Fibroblast of the aortic adventitia (primary cell): ENCODE measurements at places on chromosomes 11 and 22. TPM values are rescaled to one million over a fixed set of nuclear protein-coding genes. Genes with fewer than 3 reads are reported as not detected.
A peak's percentile ranks its signal among the peaks of the same experiment; 100 is the strongest.

OR4A5 gene
- total RNA-seq: not detected in 2 replicates

MUC2 gene
- total RNA-seq: not detected in 2 replicates

GRCh38 chr11:108891909-108892511 lies 227.1 kb downstream of the DDX10 start:
- no peak for DNase-seq

GRCh38 chr11:126485021-126485792 lies 129.7 kb downstream of the ST3GAL4 start:
- DNase-seq: peak; percentile 25

- DNase-seq: no peak
These were observed 38.2 kb downstream of the SHISA8 start for GRCh38 chr22:41876675-41877074.

DNA sequence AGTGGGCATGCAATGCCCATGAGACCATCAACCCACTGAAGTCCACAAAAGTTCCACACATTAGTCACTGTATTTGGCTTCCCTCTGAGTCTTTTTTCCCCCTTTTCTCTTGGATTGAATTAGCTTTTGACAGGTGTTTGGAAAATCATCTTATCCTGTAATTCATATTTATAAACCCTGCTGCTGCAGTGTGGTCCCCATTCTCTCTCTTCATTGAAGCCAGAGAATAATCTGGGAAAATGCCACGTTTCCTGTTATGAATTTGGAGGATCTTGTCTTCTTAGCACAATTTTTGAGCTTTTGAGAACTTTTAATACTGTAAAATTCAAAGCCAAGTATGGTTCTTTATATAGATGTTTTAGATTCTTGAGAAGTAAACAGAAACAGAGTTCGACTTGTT lies 84.8 kb downstream of the UVRAG start:
- peak; percentile 13 for DNase-seq

- no peak for DNase-seq
These were observed 2.4 kb downstream of the NCR3LG1 start for GRCh38 chr11:17353821-17354600.

GRCh38 chr11:94974178-94974577 lies 669 bp downstream of the KDM4D start:
- peak; percentile 1 for DNase-seq

DNA sequence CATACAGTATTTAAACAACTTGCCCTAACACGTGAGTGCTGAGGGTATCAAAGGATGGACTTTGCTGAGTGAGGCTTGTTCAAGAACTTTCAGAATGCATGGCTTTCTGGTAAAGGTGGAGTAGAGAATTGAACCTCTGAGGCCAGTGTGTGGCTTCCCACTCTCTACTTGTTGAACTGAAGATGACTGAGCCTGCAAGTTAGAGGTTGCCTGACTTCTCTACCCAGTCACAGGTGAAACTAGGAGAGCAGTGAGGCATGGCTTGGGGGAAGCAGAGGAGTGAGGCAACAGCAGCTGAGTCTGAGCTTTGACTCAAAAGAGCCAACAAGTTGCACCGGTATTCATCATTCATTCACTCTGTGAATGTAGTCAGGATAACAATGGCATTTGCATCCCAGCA lies 256.4 kb upstream of the SESN3 start:
- DNase-seq: peak; percentile 26

- DNase-seq: no peak
These were observed 406.0 kb downstream of the TBC1D22A start for GRCh38 chr22:47168441-47168840.

- DNase-seq: no peak
These were observed 41.7 kb downstream of the IRAG1 start for GRCh38 chr11:10651656-10652361.

- DNase-seq: no peak
These were observed 25.1 kb upstream of the TIMP3 start for GRCh38 chr22:32776397-32776796.

DNA sequence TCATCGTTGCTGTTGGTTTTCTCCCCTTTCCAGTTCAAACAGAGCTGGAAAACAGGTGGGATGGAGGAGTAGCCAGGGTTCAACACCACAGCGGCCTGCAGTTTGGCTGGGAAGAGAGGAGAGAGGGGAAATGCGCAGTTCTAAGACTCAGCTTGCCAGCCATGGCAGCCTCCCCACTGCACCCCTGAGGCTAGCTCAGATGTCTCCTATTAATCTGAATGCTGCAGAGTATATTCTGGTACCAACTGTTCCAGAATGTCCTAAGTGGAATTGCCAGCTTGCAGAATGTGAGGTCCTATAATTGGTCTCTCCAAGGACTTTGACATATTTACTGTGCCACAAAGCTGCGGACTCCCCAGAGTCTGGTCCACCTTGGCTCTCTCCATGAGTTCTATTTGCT lies 32.0 kb downstream of the NEFH start:
- DNase-seq: no peak

DNA sequence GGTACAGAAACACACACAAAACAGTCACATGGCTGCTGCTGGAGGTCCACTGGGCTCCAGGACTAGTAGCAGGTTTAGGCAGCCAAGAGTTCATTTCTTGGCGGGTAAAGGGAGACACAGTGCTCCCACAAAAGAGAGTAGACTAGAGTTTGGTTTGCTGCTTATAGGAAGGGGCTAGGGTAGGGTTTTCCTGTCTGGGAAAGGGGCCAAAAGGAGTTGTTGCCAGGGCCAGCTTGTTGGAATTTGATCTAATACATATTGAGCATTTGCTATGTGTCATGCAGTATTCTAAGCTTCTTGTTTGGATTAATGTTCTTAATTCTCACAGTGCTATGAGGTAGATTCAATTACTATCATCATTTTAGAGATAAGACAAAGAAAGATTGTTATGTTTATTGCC lies 195.1 kb upstream of the PLET1 start:
- peak; percentile 9 for DNase-seq

DNA sequence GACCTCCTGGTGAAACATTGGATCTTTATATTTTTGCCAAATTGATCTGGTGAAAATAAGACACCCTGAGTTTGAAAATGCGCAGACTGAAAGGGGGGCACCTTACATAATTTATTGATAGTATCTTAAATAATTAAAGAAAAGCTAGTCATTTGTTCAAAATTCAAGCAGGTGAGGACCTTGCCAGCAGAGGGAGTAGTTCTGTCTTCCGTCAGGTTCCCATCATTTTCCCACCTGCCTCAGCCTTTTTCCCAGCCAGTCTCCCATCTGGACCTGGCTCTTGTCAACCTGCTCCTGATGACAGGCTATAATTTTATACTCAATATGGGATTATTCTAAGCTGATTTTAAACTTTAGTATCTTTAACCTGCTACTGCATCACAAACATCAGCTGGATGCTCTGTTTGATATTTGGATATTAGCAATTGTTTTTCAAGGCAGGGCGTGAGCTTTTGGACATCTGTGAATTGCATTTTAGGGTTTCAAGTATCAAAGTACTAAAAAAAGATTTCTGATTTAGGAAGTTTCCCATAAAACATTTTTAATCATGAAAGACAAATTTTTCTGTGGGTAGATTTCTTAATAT lies 132.0 kb downstream of the ELP4 start:
- peak; percentile 51 for DNase-seq

DNA sequence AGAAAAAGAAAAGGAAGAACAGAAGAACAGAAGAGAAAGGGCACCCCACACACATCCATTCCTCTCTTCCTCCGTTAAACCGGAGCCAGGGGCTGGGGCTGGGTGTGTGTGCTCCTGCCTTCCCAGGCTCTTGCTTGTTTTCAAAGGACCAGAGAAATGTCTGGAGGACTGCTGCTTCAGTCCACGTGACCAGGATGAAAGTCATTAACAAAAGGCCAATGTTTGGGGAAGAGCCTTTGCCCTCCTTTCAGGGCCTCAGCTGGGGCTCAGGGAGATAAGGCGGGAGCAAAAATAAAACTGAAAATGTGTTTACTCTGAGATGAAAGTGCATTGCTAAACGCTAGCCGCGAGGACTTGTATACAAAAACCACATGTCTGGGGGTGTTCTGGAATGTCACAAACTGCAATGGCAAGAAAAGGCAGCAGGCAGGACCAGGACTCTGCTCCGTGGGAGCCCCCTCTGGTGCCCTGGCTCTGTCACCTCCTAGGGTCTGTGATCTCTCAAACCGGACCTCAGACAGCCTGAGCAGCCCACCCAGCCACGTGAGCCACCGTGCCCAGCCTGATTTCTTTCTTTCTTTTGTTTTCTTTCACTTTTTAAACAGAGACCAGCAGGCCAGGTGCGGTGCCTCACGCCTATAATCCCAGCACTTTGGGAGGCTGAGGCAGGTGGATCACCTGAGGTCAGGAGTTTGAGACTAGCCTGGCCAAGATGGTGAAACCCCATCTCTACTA lies 31.6 kb upstream of the MYH9 start:
- DNase-seq: peak; percentile 62
